Stimulated activated CD8-positive, alpha-beta memory T cell treated with anti-CD3 and anti-CD28 coated beads, Interleukin-4, amount 100 ng/mL, for 24 hours (primary cell): ENCODE measurements at places on chromosomes 1 and 21.

GRCh38 chr1:71695821-71696220, 586.5 kb downstream of the NEGR1 start:
- no peak for DNase-seq

- no peak for DNase-seq
These were observed 40.3 kb downstream of the PBX1 start for GRCh38 chr1:164599272-164599671.

DNA sequence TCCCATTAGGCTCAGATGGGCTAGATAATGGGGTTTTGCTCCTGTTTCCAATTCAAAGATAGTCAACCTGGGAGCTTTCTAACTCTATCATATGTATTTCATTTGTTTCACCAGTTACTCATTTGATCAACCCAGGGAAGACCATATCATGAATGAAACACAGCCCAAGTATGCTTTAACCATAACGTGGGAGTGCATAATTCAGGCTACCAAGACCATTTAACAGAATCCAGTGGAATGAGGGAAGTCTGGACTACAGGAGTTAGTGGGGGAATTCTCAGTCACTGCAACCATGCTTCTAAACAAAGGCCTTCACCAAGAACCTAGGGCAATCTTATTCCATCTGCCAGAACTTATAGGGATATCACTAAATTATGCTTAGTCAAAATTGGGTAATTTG, 15.0 kb upstream of the SLC16A1 start:
- no peak for DNase-seq

GRCh38 chr1:211625040-211625439, 46.1 kb upstream of the SLC30A1 start:
- no peak for DNase-seq

- no peak for DNase-seq
These were observed 6.6 kb downstream of the CMPK1 start for GRCh38 chr1:47340227-47340626.

GRCh38 chr1:168180148-168180524, 1.4 kb downstream of the TIPRL start:
- DNase-seq, result no peak

DNA sequence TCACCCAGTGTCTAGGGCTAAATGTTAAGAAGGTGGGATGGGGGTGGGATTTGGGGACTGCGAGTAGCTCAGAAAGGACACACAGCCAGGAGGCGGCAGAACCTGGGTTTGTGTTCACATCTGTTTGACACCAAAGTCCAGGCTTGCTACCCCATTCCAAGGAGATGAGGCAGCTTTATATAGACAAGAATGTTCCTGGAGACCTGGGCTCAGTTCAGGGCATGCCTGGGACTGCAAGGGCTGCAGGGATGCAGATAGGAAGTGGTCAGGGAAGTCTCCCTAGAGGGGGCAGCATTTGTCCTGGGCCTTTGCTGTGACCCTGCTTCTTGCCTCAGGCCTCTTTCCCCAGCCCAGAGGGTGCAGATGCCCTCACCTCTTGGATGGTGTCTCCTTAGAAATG, 16.3 kb downstream of the PADI3 start:
- DNase-seq, result no peak

- no peak for DNase-seq
These were observed at the start of gene SLAMF6 for GRCh38 chr1:160522622-160523345. Gene SLAMF6 (minus strand): TSS chr1:160523255. CDS start chr1:160523192, 63 bp downstream.

- no peak for DNase-seq
These were observed 12.9 kb downstream of the MORN1 start for GRCh38 chr1:2378441-2378851.

DNA sequence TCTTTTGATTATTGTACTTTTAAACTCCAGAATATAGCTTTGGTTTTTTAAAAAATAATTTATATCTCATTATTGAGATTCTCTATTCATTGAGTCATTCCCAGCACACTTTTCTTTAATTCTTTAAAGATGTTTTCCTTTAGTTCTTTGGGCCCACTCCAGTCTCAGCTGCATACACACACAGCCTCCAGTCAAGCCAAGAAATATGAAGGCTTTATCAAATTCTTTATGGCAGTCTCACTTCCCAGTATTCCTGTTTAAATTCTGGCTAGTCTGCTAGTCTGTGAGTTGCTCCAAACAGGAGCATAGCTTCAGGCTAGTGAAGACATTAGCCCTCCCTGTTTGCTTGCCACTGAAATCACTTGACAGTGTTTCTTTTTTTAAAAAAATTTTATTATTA, 61.2 kb downstream of the CRP start:
- DNase-seq, result no peak

GRCh38 chr1:32180186-32181060, 948 bp downstream of the TXLNA start:
- no peak for DNase-seq
